ENCODE measurements at places on chromosomes 2 and 18. TPM values are rescaled to one million over a fixed set of nuclear protein-coding genes. Genes with fewer than 3 reads are reported as not detected.

The TEKT4 gene
- not detected for total RNA-seq

The CSRNP3 gene
- total RNA-seq, result 254 TPM

The SERPINB2 gene
- total RNA-seq, result not detected

The MROH2A gene
- total RNA-seq, result not detected

The KLHL41 gene
- 2.8 TPM for total RNA-seq

The SP5 gene
- 0.63 TPM for total RNA-seq

The CCDC148 gene
- total RNA-seq, result 15.7 TPM

The NYAP2 gene
- total RNA-seq, result 21.9 TPM

The GKN1 gene
- total RNA-seq, result not detected

The PSD4 gene
- total RNA-seq, result 5.3 TPM

All from parietal lobe (tissue), 2 donors.